Aorta (tissue), 5 donors: ENCODE measurements at places on chromosomes 6 and 20. TPM values are rescaled to one million over a fixed set of nuclear protein-coding genes. Genes with fewer than 3 reads are reported as not detected.

The SLC26A8 gene
- 0.26 TPM for total RNA-seq

The FAM135A gene
- 21.6 TPM for total RNA-seq

GRCh38 chr6:33985947-33986346, 159.9 kb downstream of the GRM4 start:
- no peak for DNase-seq

DNA sequence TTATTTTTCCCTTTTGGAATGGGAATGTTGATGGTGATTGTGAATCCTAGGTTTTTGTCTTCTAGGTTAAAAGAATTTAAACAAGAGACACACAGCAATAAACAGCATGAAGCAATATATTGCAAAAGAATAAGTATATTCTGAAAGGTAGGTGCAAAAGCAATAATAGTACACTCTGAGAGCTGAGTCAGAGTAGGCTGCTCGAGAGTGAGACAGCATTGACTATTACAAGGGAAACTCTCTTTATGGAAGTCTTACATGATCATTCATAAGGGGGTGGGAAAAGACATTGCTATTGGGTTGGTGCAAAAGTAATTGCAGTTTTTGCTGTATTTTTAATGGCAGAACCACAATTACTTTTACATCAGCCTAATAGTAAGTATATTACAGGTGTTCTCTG, 25.0 kb downstream of the FBXO5 start:
- DNase-seq: no peak
